ENCODE measurements at places on chromosomes 3 and 15.

DNA sequence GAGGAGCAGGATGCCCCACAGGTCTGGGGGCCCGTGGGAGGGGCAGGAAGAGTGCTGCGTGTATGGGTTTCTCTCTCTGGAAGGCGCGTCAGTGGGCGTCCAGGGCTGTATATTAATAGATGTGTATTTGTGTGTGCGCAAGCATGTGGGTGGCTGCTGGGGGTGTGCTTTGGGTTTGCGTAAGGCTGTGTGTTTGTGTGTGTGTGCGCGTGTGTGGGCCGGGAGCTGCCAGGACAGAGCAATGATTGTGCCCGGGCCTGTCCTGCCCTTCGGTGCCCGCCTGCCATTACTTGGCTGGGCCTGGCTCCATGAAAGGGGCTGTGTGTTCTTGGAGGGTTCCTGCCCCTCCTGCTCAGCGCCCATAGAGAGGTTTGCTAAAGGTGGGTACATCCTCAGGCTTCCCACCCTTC, 16.3 kb downstream of the CSPG4 start:
- DNase-seq: peak; percentile 93

GRCh38 chr3:186520957-186521842, 23.0 kb downstream of the CRYGS start:
- no peak for DNase-seq

- peak; percentile 48 for DNase-seq
Observed at GRCh38 chr15:84821501-84822021, 4.4 kb downstream of the ALPK3 start.

DNA sequence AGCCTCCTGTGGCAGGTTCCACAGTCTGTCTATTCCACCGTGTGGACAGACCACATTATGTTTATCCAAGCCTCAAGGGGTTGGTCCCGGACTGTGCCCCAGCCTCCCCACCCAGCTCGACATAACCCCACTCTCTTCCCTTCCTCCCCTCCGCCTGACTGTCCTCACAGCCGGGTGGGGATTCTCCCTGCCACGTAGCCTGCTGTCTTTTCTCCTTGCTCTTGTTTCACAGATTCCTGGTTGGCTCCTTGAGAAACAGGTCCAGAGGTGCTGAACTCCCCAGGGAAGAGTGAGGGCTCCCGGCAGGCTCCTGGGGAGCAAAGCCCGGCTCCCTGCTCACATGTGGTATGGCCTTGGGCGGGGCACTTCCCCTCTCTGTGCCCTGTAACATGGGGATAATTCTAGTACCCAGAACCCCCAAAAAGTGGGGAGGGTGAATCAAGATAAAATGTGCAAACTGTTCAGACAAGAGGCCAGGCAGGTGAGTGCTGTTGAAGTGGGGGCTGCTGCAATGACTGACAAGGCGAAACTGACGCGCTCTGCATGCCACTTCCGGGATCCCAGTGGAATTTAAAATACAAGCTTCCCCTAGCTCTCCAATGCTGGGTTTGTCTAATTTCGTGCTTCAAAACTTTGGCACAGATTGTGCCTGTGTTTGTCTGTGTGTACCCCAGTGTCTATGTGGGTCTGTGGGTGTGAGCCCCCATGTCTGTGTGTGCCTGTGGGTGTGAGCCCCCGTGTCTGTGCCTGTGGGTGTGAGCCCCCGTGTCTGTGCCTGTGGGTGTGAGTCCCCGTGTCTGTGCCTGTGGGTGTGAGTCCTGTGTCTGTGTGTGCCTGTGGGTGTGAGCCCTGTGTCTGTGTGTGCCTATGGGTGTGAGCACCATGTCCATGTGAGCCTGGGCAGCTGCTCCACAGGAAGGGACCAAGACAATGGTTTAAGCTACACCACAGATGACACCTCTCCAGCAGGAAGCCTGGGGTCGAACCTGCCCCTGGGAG, 160.6 kb upstream of the IQSEC1 start:
- DNase-seq: no peak

GRCh38 chr15:58701376-58701775, 48.1 kb downstream of the ADAM10 start:
- DNase-seq: no peak

GRCh38 chr3:24387493-24387892, 107.2 kb downstream of the THRB start:
- DNase-seq: no peak

All from posterior cingulate gyrus (tissue), 11 donors.